ENCODE measurements at places on chromosomes 5 and 9.

DNA sequence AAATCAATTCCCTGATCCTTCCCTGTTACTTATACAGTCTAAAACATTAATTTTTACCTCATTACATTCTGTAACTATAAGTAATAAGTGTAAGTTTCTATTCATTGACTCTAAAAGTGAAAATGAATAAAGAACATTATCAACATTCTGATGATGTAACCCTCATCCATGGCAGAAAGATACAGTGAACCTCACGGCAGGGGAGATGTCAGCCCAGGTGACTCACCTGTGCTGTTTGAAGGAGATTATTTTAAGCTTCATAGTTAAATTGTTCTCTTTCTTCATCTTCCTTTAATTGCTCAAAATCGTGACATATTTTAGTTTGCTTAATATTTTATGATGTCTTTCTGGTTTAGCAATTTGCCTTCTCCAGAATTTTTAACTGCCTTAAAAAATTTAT is 268.1 kb downstream of the FSTL4 start:
- no peak for DNase-seq

- DNase-seq = no peak
Observed at GRCh38 chr5:168254013-168254693, 37.3 kb upstream of the WWC1 start.

GRCh38 chr9:37639109-37639762 is 11.5 kb upstream of the FRMPD1 start:
- DNase-seq = no peak

DNA sequence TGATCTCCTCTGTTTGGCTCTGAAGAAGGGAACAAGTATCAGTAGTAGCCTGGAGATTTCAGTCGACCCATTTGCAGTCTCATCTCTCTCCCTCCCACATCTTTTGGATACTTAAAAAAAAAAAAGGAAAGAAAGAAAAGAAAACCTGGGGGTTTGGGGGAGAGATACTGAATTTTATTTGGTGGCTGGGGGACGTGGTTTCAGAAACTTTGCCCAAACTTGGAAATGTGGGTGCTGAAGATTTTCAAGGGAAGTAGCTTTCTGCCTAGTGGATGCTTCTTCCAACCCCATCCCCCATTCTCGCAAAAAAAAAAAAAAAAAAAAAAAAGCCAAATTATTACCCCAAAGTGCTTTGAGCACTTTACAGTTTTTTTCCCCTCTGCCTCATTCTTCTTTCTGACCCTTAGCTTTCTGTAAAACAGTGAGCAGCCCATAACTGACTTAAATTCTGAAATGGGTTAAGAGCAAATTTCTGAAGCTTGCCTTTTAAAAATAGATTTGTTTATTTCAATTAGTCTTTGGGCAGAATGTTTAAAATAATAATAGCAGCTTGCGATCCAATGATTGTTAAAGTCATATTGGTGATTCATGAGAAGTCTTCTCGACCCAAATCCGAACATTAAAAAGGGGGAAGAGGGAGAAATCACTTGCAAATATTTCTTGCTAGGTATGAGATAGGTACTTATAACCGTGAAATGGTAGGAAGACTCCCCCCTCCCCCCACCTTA is 894 bp downstream of the FST start:
- peak; percentile 47 for DNase-seq

- peak; percentile 22 for DNase-seq
Observed at GRCh38 chr5:143870871-143871632, 59.1 kb downstream of the HMHB1 start.

- DNase-seq = no peak
Observed at GRCh38 chr9:7150153-7150890, 392.5 kb downstream of the KDM4C start.

DNA sequence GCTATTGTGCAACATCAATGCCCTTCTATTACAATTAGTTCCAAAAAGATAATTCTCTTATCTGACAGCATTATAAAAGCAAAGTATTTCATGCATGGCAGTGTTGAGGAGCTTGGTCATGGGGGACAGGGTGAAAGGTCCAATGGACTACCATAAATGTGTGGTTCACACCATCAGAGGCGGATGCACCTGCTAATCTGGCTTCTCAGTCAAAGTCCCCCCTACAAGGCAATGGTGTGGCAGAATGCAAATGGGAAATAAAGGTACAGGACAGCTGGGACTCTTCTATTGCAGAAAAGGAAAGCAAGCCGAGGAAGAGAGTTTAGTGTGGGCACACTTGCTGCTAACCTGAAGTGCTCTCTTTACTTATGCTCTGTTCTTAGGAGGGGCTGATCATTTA is 369.1 kb downstream of the NDUFS4 start:
- DNase-seq = no peak

DNA sequence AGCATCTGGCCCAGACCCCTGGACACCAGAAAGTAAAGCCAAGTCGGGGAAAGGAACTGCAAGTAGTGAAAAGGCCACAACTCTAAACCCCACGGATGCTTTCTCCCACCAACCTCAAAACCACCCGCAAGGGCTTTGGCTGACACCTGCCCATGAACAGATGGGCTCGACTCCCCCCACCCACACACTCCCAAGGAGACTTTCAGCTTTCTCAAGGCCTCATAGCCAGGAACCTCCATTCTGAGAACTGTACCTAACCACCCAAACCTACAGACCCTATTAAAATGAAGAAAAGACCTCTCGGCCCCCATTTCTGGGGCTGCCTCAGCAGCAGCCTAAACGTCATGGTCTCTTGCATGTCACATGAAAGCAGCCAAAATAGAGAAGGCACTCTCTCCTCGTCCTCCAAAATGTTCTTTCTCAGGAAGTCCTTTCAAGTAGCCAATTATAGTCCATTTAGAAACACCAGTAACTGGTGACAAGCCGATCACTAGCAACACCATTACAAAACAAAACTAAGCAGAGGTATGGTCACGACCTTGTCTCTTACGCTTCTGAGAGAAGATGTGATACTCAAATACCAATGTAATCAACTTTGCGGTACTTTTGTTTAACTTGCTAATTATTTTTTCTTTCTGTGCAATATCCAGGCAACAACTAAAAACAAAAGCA is 2.9 kb downstream of the B4GALT1 start:
- no peak for DNase-seq

Measured in fibroblast of skin of right quadriceps (primary cell).